ENCODE measurements at places on chromosomes 3 and 15. TPM values are rescaled to one million over a fixed set of nuclear protein-coding genes. Genes with fewer than 3 reads are reported as not detected.

The MNS1 gene
- 2.8 TPM for total RNA-seq

The ALDH1L1 gene
- 1.1 TPM for total RNA-seq

The EPHA3 gene
- 43.2 TPM for total RNA-seq

The NRROS gene
- total RNA-seq, result 6.2 TPM

The SLC12A8 gene
- total RNA-seq, result 0.69 TPM

The FAM162A gene
- 92.9 TPM for total RNA-seq

The NLGN1 gene
- total RNA-seq, result 35.2 TPM

The CELF6 gene
- not detected for total RNA-seq

The LRTM1 gene
- not detected for total RNA-seq

The NXPE3 gene
- total RNA-seq, result 3.0 TPM

The PGBD4 gene
- 3.0 TPM for total RNA-seq

The CSPG4 gene
- 13.7 TPM for total RNA-seq

The GHSR gene
- total RNA-seq, result not detected

The CLDN16 gene
- not detected for total RNA-seq

The ZPLD1 gene
- 0.45 TPM for total RNA-seq

The IGF2BP2 gene
- total RNA-seq, result 59.5 TPM

The PLSCR2 gene
- not detected for total RNA-seq

The RLBP1 gene
- 37.2 TPM for total RNA-seq

The NPAP1 gene
- total RNA-seq, result not detected

The SLMAP gene
- total RNA-seq, result 26.1 TPM

The RETNLB gene
- not detected for total RNA-seq

The CISH gene
- 0.32 TPM for total RNA-seq

The CCR9 gene
- total RNA-seq, result not detected

The SLC12A1 gene
- 0.16 TPM for total RNA-seq

The CLDN18 gene
- not detected for total RNA-seq

The PPP1R14D gene
- not detected for total RNA-seq

The ADCY5 gene
- total RNA-seq, result 1.2 TPM

The SCN5A gene
- 1.0 TPM for total RNA-seq

The SKOR1 gene
- not detected for total RNA-seq

The CELSR3 gene
- total RNA-seq, result 3.2 TPM
